Memory B cell (primary cell): ENCODE measurements at places on chromosomes 11 and 22.

GRCh38 chr11:35136311-35136710 lies 2.7 kb upstream of the CD44 start:
- DNase-seq = no peak

DNA sequence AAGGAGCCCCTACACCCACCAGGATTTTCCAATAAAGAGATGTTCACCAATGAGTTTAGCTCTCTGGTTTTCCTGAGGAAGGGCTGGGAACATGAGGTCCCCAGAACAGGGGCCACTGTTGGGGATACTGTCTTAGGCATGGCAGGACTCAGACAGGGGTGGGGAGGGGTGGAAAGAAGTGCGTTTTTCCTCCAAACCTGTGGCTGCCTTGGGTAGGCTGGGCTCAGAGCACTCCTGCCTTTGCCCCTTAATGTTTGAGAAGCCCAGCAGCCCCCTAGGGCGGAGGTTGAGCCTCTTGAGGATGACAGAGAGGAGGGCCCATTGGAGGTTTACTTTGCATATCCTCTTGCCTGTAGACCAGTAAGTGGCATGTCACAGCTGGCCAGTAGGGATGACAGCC lies 10.6 kb downstream of the MTFP1 start:
- DNase-seq = no peak

DNA sequence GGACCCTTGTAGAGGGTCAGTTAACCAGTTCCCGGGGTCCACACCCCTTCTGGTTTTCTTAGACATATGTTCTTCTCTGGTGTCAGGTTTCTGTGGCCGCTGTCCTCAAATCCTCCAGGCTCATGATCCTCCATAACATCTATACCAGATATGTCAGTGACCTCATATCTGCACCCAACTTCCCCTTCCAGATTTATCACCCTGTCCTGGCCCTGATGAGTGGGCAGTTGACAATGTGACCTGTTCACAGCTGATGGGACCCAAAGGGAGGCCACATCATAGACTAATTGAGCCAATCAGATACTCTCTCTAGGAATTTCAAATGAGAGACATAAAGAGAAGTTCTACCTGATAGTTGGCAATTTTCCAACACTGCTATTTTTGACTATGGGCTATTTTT lies 5.1 kb downstream of the DKK3 start:
- no peak for DNase-seq

GRCh38 chr11:15476371-15476917 lies 361.7 kb downstream of the INSC start:
- no peak for DNase-seq

DNA sequence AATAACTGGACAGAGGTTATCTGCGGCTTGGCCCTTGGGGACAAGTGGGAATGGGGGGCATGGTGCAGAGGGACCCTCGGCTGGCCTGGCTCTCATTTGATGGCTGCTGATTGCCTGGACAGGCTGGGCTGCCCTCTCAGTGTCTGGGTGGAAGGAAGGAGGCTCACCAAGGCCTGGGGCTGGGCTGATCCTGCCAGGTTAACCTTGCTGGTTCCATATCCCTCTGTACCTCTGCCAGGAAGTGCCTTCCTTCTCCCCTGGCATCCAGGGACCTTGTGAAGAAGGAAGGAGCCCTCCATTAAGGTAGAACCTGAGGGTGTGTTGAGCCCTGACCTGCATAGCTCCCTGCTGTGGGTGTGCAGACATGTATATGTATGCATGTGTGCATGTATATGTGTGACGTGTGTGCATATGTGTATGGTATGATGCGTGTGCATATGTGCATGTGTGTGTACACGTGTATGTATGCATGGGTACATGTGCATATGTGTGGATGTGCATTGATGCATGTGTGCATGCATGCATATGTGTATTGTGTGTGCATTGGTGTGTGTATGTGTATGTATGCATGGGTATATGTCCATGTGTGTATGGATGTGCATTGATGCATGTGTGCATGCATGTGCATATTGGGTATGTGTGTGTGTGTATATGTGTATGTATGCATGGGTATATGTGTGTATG lies 433.9 kb downstream of the TBC1D22A start:
- no peak for DNase-seq

DNA sequence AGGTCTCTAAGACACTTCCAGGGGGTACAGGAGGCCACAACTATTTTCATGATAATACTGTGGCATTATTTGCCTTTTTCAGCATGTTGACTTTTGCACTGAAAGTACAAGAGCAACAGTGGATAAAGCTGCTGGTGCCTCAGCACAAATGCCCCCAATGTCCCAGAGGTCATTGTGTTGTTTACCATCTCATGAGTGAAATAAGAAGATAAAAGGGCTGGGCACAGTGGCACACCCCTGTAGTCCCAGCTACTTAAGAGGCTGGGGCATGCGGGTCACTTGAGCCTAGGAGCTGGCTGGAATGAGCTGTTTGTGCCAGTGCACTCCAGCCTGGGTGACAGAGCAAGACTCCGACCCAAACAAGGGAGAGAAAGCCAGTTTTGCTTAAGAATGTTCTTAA lies 72.6 kb upstream of the RAB1B start:
- DNase-seq = no peak

DNA sequence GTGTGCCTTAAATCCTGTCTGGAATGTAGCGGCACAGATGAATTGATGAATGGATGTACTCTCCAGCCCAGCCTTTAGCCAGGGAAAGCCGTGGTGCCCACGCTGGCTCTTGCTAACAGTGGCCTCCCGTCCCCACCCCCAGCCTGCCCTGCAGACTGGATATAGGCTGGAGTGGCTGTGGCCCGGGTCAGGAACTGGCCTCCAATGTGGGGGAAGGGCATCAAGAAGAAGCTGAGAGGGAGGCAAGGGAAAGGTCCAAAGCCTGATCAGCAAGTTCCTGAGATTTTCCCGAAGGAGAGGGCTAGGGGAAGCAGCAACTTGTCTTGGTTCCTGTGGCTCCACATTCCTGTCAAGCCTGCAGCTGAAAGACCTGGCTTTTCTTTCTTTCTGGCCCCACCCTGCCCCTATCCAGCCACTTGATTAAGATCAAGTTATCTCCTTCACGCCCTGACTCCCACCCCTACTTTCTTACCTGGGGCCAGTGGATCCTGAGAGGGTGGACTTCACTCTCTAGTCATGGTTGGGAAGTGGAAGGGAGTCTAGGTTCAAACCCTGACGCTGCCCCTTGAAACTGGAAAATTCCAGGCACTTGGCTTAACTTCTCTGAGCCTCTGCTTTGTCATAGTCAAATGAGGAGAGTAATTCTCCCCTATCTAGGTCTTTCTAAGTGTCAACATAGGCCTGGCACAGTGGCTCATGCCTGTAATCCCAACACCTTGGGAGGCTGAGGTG lies 11.0 kb upstream of the MICALL1 start:
- no peak for DNase-seq

DNA sequence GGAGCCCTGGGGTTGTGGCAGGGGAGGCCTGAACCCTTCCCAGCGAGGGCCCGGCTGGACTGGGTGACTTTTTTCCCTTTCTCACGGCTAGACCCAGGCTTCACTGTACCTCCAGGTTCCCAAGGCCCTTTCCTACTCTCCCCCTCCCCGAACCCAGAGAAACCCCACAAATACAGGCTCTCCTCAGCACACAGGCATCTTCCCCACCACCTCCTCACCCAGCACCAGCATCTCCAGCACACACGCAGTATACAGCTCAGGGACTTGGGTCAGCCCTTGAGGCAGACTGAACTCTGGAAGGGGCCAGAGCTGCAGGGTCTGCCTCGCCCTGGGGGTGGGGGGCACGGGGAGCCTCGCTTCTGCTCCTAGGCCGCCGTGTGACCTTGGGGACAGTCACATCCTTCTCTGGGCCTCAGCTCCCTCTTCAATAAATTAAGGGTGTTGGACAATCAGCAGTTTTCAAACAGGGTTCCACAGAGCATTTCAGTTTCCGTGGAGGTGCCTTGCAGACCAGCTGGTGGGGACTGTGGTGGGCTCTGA lies 4.5 kb downstream of the TMPRSS13 start:
- DNase-seq = no peak

- no peak for DNase-seq
These were observed 195.8 kb upstream of the BDNF start for GRCh38 chr11:27896096-27896495.

GRCh38 chr22:17724241-17724640 lies 50.0 kb downstream of the BID start:
- no peak for DNase-seq

DNA sequence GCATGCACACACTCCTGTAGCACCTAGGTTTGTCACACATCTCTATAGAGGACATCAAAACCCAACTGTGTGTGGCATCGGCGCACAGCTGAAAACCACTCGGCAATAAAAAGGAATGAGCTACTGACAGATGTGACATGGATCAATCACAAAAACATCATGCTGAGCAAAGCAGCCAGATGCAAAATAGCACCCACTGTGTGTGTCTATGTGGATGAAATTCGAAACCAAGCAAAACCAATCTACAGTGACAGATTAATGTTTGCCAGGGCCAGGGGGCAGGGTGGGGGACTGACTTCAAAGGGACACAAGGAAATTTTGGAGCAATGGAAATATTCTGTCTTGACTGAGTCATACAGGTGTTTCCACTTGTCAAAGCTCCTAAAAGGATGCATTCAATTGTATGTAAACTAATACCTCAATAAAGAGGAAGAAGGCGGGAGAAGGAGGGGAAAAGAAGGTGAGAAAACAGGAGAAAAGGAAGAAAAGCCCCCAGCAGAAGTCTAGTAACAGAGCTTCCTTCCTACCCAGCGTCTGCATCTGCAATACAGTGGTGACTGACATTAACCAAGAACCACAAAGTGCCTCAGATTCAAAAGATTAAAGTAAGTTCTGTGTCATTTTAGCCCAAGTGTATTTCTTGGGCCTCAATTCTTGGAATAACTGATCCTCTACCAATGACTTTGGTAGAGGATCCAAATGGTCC lies 49.8 kb downstream of the PACSIN2 start:
- DNase-seq = no peak

- no peak for DNase-seq
These were observed 133.2 kb downstream of the SLC17A6 start for GRCh38 chr11:22471385-22471784.

GRCh38 chr11:12173111-12173510 lies 62.7 kb downstream of the MICAL2 start:
- DNase-seq = no peak

- no peak for DNase-seq
These were observed 3.1 kb upstream of the PGGHG start for GRCh38 chr11:285894-286220.

DNA sequence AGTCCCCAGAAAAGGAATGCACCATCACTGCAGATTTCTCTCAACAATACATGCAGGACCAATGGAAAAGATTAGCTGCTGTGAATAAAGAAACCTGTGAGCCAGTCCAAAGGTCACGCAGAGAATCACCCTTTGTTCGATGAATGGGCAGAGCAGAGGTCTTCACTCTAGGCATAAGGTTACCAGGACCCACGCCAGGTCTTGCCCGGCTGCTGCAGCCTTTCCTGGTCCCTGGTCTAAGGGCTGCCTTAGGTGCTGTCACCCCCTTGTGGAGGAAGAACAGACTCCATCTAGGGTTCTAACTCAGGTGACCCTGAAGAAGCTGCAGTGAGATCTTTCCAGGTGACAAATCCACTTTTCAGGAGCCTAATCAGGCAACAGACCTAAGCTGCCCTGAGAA lies 29.0 kb upstream of the NAP1L4 start:
- no peak for DNase-seq

GRCh38 chr11:133790995-133791394 lies 54.3 kb downstream of the SPATA19 start:
- no peak for DNase-seq

GRCh38 chr11:665062-665703 lies 28.1 kb downstream of the DRD4 start:
- DNase-seq = no peak

DNA sequence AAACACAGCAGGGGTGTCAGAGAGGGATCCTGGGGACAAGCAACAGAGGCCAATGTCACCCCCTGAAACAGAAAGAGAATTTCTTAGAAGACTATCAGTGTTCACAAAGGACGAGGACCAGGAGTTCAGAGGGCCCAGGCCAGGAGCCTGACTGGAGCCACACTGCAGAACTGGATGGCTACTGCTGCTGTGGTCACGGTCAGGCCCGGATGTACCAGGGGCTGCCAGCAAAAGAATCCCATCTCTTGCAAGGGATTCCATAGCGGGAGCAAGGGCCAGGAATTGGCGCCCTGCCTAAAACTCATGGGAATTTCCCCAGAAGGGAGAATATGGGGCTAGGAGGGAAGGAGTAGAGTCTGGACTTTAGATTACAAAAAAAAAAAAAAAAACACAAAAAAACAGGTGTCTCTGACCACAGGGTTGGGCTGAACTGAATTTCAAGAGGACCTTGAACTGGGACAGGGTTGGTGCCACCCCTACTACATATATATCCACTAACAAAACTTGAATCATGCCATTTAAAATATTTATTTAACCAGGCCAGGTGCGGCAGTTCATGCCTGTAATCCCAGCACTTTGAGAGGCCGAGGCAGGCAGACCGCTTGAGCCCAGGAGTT lies 15.7 kb upstream of the KCTD14 start:
- no peak for DNase-seq

DNA sequence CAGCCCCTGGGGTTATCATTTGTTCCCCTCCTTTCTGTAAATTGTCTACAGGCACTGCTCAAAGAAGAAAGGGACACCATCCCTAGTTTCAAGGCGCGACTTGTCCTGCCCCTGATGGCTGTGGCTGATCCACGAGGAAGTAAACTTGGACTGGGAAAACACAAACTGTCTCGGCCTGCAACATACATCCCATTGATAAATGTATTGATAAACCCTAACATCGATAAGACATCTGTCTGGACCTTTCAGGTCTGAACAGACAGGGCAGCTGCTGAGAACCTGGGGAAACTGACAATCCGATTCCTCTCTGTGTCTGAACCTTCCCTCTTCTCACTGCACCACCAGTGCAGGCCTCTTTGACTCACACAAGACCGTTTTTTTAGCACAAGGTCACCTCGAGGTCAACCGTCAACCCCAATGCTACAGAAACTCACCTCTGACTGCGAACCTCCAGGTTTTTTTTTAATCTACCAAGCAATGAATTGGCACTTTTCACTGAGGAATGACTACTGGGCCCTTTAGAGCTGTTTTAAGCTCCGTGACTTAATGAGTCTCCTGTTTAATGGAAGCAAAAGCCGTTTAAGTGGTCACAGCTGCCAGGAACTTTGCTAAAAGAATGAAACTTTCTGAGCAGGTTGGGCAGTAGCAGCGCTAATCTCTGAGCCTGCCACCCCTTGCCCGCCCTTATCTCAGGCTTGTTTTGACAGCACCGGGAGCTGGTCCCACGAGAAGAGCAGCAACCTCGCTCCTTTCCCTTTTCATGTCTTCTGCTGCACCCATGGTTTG lies 203.8 kb upstream of the TMEM45B start:
- DNase-seq = no peak

DNA sequence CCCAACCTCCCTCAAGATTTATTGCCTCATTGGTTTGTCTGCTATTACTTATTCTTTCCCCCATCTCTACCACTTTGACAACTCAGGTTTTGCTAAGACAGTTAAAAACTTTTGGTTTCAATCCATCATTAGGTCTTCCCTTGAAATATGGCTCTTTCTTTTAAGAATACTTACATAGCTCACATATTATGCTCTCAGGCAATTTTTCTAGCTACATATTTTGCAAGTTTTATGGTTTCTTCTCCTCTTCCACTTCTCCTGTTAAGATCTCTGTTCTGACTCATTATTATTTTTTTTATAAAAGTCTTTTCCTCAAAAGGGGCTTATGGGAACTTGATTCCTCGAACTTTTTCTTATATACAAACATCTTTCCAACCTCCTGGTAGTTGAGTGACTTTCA lies 192.4 kb upstream of the MPPED2 start:
- no peak for DNase-seq

- no peak for DNase-seq
These were observed 84.2 kb downstream of the CTTN start for GRCh38 chr11:70482529-70482917.

- DNase-seq = no peak
These were observed 8.5 kb downstream of the DRD4 start for GRCh38 chr11:645536-645935.
